ENCODE measurements at places on chromosomes 16 and 17.

DNA sequence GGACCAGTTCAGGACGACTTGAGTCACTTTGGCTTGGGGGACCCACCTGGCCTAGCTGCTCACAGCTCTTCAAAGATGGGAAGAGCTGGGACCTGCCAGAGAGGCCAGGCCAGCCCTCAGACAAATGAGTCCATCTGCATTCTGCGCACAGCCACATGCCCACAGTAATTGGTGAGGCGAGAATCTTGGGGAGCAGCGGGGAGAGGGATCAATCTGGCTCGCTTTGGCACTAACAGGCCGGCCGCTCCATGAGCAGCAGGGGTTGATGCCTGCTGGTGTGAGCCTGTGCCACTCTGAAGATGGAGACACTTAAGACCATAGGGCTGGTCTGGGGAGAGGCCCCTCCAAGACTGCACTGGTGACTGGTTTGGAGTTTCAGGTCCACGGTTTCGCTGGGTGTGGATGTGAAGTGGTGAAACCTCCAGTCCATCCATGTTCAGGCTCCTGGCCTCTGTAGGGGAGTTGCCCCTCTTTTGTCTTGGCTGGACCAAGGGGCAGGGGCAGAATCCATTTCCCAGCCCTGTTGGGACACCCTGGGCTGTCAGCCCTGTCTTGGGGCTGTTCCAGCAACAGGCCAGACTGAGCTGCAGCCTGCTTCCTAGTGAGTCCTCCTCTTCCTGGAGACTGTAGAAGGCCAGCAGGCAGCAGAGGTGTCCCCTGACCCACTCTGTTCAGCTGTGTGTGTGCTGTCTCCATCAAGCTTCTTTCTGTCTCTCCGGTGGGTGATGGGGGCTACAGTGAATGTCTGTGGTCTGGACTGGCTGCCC lies 7.3 kb downstream of the CTRL start:
- no peak for DNase-seq

GRCh38 chr16:25040543-25040942 lies 25.4 kb upstream of the ARHGAP17 start:
- no peak for DNase-seq

DNA sequence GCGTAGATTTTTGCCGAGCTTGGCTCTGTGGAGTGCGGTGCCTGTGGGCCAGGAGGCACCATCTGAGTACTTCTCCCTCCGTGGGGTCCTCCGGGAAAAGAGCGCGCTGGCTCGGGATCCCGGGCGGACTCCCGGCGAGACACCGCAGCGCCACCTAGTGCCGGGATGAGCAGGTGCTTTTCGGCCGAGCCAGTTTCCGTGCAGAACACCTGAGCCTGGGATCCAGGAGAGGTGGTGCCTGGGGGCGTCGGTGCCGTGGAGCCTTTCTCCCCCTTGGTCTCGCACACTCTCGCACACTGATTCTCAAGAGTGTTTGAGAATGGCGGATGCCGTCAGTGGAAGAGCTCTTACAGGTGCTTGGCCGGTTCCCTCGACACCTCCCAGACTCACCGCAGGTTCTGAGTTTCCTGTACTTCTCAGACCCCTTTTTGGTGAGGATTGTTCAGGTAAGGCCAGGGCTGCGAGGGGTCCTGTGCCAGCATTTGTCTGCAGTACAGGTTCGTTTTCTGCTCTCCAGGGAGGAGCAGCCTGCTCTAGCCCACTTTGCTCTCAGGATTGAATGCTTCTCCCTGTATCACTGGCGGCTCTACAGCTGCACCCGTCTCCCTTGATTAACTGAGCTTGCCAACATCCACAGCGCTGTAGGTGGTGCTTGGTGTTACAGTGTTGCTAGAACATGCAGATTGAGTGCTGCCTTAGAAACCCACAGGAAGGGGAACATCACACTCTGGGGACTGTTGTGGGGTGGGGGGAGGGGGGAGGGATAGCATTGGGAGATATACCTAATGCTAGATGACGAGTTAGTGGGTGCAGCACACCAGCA lies 23.3 kb downstream of the TBCD start:
- peak; percentile 74 for DNase-seq

GRCh38 chr16:50228364-50228868 lies 37.9 kb upstream of the ADCY7 start:
- no peak for DNase-seq

- DNase-seq = no peak
These were observed 10.9 kb downstream of the RABEP2 start for GRCh38 chr16:28913946-28914724.

GRCh38 chr17:47172696-47173565 lies 16.2 kb downstream of the CDC27 start:
- DNase-seq = no peak

- DNase-seq = no peak
These were observed 19.0 kb upstream of the NBR1 start for GRCh38 chr17:43151880-43152456.

- DNase-seq = no peak
These were observed 39.2 kb downstream of the GPATCH8 start for GRCh38 chr17:44464037-44464436.

- peak; percentile 90 for DNase-seq
These were observed 5.4 kb upstream of the ICAM2 start for GRCh38 chr17:64025732-64026294.

- no peak for DNase-seq
These were observed 3.7 kb upstream of the VAT1L start for GRCh38 chr16:77784441-77785372.

GRCh38 chr16:20302389-20302788 lies 24.9 kb downstream of the GP2 start:
- DNase-seq = no peak

- no peak for DNase-seq
These were observed 91.7 kb downstream of the BCAS3 start for GRCh38 chr17:60769327-60769726.

GRCh38 chr17:18377437-18378204 lies at the start of gene EVPLL:
TSS of gene EVPLL (plus strand) at chr17:18377778. CDS start at chr17:18380938, 3,160 bp downstream.
- no peak for DNase-seq

DNA sequence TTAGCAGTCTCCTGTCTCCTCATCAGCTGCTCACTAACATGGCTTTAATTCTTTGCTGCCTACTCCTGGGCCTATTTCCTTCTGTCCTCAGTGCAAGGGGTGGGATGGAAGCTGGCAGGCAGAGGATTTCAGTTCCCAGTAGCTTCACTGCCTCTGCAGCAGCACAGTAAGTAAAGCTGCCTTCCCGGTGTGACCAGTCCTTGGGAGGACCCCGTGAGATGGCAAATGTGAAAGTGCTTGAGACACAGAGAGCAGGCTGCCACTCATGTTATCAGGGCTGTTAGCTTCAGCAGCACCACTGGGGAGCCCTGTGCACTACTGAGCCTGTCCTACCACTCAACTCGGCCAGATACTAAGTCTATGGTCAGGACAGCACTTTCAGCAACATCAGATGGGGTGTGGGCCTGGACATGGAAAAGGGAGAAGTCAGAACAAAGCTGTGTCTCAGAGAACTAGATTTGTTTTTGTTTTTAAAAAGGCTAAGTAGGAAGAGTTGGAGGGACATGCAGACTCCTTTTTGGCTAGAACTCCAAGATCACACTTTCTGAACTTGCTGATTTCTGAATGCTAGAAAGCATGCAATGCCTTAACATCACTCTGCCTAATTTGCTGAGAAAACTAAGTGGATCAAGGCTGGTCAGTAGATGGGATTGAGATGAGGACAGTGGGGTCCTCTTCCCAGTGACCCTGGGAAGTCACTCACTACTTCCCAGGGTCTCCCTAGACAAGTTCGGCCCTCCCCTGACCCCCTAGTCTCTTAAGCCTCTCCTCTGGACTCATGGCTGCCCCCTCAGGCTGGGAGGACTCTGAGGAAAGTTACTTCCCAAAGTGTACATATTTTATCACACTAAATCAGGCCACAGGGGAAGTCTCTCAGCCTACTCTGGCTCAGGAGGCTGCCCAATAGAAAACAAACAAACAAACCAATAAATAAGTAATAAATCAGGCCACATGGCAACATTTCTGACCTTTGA lies 1.1 kb downstream of the ACSF2 start:
- DNase-seq = peak; percentile 35

DNA sequence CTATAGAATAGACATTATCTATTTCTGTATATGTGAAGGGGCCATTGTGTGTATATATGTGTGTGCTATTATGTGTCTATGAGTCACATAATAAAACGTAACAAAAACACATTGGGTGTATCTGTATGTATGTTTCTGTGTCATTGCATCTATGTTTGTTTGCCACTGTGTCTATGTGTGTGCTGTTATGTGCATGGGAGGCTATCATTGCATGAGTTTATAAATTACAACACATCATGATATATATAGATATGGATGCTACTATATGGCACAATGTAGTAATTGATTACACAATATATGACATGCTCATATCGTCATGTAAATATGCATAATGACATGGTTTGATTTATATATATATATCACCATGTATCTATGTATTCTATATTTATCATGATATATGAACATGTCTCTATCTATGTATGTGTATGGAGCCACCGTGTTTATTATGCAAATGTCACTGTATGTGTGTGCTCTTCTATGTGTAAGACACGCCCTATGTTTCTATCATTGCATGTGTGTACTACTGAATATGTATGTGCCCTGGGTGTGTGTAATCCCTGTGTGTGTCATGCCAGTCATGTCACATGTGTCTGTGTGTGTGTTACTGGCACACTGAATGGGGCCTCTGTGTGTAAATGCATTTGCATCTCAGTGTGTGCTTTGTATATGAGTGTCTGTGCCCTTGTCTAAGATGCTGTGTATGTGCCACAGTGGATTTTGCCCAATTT lies 1.4 kb upstream of the TSPOAP1 start:
- no peak for DNase-seq

DNA sequence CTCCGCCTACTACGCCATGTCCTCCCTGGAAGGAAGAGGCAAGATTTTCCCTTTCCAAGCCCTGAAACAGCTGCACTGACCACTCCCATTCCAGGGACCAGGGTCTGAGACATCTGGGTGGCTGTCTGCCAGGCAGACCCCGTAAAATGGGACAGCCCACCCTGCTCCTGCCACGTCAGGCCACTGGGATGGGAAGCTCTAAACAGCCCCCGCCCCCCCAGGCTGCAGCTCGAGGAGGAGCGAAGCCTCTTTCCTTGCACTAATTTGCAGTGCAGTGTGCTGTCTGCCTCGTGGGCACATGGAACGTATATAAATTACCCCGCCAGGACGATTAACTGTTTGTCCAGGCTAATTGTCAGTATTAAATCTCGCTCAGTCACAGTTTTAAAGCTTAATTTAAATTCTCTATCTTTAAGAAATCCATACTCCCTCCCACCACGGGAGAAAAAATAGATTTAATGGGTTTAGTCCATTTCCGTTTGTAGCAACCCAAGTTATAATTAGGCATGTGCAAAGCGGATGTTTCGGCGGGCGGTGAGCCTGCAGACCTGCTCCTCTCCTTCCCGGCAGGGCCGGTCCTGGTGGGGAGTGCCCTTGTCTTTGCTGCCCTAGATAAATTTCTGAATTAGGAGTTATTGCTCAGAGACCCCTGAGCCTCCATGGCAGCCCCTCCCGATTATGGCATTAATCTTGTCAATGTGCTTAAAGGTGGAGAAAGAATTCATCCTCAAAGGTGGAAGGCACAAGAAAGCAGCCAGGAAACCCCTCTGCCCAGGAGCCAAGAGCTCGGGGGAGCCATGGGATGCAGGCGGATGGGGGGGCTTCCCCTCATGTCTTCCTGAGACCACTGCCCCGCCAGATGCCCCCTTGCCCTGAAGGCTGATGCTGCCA lies 268.0 kb upstream of the TNRC6C start:
- no peak for DNase-seq

DNA sequence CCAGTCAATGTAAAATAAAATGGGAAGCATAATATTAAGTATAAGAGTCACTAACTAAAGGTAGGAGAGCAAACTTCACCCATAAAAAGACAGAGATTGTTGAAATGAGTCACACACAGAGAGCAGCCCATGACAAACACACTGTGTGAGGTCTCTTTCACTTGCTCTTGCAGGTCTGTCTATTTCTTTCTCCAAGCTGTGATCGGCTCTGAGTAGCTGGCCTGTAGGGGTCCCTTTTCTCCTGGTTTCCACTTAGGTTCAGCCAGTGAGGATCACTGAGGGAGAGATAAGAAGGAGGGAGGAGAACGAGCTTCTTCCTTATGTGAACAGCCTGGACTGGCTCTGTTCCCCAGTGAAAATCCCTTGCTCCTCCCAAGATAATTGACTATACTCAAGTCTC lies 133.7 kb upstream of the HS3ST3A1 start:
- DNase-seq = peak; percentile 57

DNA sequence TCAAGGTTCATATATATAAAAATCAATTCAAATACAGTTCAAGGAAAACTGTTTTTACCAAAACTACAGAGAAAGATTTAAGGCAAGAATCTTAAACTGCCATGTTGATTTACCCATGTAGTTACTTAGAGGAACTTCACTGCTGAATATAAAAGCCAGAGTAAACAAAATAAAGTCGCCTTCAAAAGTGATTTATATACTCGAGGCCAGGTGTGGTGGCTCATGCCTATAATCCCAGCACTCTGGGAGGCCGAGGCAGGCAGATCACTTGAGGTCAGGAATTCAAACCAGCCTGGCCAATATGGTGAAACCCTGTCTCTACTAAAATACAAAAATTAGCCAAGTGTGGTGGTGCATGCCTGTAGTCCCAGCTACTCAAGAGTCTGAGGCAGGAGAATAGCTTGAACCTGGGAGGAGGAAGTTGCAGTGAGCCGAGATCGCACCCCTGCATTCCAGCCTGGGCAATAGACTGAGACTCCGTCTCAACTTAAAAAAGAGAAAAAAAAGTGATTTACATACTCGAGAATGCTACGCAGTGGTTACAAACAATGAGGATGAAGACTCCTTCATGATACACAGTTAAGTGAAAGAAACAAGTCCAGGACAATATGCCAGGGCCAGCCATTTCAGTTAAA lies 54.1 kb upstream of the CNEP1R1 start:
- DNase-seq = no peak

DNA sequence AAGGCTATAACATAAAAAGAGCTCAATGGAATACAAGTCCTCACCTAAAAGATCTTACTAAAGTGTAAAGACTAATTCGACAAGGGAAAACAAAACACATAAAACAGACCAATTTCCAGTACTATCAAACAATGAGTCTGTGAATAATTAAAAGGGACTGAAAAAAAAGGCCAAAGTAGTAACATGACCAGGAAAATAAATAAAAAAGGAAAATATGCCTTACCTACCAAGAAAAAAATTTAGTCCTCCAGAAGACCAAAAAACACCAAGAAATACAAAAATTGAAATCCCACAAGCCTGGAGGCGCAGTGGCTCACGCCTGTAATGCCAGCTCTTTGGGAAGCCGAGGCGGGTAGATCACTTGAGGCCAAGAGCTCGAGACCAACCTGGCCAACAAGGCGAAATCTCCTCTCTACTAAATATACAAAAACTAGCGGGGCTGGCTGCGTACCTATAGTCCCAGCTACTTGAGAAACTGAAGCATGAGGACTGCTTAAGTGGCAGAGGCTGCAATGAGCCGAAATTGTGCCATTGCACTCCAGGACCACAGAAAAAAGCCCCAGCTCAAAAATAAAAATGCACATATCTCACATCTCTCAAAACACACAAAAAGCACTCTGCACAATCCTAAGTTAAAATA lies 60.8 kb downstream of the TEX14 start:
- DNase-seq = peak; percentile 70

Data from neural progenitor cell (in vitro differentiated cells).